ENCODE measurements at places on chromosomes 12 and 14.

DNA sequence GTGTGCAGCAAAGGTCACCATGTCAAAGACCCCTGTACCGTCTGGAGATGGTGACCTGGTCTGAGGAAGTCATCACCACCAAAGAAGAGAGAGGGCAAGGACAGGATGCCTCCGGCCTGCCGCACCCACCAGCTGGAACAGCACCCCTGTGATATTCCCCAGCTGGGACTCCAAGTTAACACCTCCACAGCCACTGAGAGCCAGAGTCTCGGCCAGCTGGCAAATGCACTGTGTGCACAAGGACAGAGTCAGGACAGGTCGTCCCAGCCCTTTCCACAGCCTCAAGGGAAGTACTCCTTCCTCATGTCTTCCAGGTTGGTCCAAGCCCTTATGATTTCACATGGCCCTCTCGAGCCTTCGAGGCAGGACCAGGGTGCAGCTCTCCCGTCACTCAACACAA lies 19.3 kb upstream of the FKBP4 start:
- no peak for DNase-seq

GRCh38 chr12:68871921-68872320 lies 61.0 kb downstream of the CPM start:
- no peak for DNase-seq

- DNase-seq: no peak
Measured at GRCh38 chr12:131800594-131801135, 27.5 kb upstream of the MMP17 start.

- peak; percentile 69 for DNase-seq
Measured at GRCh38 chr12:55996715-55997534, at the start of gene SUOX. TSS of gene SUOX (plus strand) at chr12:55997276. CDS start at chr12:56002222, 4,946 bp downstream.

DNA sequence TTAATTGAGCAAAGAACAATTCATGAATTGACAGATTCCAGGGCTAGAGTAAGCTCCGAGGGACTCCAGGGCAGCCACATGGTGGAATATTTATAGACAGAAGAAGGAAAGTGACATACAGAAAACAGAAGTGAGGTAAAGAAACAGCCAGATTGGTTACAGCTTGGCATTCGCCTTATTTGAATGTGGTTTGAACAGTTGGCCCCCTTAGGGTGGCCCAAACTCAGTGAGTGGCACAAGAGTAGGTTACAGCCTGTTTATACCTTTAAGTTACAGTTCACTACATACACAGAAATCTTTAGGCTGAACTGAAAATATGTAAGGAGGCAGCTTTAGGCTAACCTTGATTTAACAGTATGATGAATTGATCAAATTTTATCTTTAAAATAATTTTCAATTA lies 174.5 kb upstream of the CNOT2 start:
- DNase-seq: no peak

- no peak for DNase-seq
Measured at GRCh38 chr12:27456618-27457017, 10.1 kb downstream of the SMCO2 start.

DNA sequence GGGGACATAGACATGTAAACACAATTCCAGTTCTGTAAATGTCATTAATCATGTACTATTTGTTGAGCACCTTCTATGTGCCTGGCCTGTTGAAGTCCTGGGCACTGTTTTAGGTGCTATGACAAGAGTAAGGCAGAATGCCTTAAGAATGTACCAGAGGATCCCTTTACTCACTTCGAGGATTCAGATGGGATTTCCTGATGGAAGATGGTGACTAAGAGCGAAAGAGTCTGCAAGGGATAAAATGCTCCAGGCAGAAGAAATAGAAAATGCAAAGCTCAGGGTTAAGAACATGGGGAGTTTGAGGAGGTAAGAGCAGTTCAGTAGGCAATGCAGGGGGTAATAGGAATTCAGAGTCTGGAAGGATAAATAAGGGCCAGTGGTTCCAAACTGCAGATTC lies 671.3 kb upstream of the TBX3 start:
- no peak for DNase-seq

DNA sequence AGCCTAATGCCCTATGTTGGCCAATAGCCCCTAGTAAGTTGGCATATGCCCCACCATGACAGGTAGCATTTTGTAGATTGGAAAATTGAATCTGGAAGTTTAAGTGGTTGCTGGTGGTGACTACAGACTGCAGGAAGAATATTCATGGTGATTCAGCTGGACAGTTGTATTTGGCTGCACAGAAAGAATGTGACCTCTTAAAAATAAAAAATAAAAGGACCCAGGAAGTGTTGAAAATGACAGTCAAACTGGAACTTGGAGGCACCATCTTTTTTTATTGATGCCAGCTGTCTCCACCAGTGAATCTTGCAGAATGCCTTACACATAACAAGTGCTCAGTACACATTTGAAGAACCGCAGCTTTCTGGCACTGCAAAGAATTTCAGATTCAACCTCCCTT lies 73.9 kb downstream of the PRMT8 start:
- no peak for DNase-seq

DNA sequence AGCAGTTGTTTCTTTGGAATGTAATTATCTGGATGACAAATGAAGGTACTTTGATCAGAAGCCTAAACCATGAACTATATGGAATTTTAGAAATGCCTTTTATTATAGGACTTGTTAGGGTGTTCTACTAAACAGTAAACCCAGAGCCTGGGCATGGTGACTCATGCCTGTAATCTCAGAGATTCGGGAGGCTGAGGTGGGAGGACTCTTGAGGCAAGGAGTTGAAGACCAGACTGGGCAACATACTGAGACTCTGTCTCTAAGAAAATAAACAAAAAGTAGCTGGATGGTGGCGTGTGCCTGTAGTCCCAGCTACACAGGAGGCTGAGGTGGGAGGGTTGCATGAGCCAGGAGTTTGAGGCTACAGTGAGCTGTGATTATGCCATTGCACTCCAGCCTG lies 23.9 kb downstream of the PALS1 start:
- DNase-seq: no peak

GRCh38 chr14:49972131-49972671 lies 79.3 kb downstream of the ARF6 start:
- DNase-seq: no peak

GRCh38 chr12:131287938-131288764 lies 334.4 kb downstream of the ADGRD1 start:
- no peak for DNase-seq

DNA sequence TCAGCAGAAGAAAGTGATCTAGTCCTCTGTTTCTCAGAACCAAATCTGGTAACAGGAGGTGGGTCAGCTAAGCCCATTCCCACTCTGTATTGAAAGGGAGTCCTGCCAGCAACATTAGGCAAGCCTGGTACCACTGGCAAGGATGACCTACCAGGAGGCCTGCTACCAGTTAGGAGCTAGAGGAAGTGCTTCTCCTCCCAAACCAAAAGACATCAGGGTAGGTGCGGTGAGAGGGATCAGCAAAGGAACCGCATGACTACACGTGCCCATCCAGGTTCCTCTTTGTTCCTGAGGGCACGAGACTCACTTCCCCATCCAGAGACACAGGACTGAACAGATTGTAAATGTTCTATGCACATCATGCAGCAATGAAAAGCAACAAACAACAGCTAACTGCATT lies 2.8 kb downstream of the KLRC4 start:
- no peak for DNase-seq

GRCh38 chr12:121579190-121579791 lies 1.5 kb downstream of the KDM2B start:
- DNase-seq: peak; percentile 28

DNA sequence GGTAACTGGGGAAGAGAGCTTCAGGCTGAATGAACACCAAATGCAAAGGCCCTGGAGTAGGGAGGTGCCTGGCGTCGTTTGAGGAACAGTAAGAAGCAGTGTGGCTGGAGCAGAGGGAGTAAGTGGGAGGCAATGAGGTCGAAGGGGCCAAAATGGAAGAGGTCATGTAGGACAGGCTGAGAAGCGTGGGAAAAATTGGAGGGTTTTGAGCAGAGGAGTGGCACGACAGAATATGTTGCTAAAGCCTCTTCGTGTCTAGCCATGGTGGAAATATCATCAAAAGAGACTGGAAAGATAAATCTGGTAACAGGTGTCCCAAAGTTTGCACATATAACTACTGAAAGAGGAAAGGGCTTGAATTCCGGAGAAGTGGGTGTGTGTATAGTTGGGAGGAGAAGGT lies 1.9 kb downstream of the TRIM9 start:
- DNase-seq: no peak

- peak; percentile 45 for DNase-seq
Measured at GRCh38 chr12:89016970-89017778, 335.1 kb downstream of the DUSP6 start.

- DNase-seq: no peak
Measured at GRCh38 chr12:4086481-4086880, 187.1 kb upstream of the CCND2 start.

All from stimulated activated naive CD8-positive, alpha-beta T cell treated with anti-CD3 and anti-CD28 coated beads, Interleukin-15, amount 100 ng/mL, for 72 hours (primary cell).